ENCODE measurements at places on chromosomes 12 and 14.

DNA sequence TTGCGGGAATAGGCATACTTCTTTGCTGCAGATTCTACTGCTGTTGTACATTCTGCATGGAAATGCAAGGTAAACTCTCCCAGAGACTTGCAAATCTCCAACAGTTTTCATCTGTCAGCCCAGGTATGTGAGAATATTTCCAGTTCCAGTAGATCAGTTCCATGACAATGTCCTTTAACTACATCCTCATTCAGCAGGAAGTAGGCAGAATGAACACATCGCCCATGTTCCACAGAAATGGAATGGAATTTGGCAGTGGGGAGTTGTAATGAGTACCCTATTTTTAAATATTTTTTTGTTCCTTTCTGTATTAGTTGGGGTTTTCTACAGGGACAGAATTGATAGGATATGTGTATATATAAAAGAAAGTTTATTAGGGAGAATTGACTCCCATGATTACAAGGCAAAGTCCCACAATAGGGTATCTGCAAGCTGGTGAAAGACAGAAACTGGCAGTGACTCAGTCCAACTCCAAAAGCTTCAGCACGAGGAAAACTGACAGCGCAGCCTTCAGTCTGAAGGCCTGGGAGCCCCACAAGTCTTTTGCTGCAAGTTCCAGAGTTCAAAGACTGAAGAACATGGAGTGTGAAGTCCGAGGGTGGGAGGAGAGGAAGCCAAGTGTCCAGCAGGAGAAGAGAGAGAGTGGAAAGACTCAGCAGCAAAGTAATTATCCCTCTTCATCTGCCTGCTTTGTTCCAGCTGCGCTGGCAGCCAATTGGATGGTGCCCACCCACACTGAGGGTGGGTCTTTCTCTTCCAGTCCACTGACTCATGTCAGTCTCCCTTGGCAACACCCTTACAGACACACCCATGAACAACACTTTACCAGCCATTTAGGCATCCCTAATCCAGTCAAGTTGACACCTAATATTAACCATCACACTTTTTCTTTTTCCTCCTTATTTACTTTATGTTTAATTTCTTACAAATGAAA lies 110.4 kb upstream of the SCAF11 start:
- no peak for DNase-seq

DNA sequence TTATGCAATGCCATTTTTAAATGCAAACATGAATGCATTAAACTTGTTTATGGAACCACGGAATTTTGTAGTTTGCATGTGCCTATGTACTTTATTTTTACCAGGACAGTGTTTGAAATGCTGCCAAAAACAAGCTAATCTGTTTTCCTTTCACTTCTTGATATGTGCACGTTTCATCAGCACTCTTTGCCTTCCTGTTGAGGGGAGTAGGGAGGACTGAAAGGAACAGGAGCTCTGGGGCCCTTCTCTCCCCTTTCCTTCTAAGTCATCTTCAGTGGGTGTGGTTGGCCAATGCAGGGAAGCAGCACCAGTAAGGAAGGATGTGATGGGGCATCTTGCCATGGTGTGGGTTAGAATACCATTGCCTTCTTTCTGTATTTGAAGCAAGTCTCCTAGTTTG lies 12.1 kb upstream of the PPP4R4 start:
- no peak for DNase-seq

GRCh38 chr14:47269756-47270492 lies 405.5 kb downstream of the MDGA2 start:
- peak; percentile 88 for DNase-seq

- DNase-seq: peak; percentile 70
Observed at GRCh38 chr12:43407816-43408645, 144.0 kb downstream of the ADAMTS20 start.

DNA sequence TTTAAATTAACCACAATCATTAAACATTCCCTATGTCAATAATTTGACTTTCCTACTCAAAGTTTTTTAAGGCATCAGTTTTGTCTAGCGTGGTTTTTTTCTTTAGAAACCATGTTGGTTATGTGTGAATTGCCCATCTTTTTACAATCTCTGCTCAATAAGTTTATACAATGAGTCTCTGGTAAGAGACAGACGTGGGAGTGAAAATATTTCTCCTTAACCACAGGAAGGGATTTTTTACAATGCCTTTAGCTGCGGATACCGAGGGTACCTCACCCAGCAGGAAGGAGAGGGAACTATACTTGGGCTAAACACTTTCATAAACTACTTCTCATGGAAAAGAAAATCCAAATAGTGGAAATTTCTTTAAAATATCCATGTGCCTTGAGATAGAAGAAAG lies 191.4 kb upstream of the BCL2L14 start:
- DNase-seq: peak; percentile 66

- DNase-seq: no peak
Observed at GRCh38 chr14:97395068-97395467, 597.9 kb downstream of the VRK1 start.

DNA sequence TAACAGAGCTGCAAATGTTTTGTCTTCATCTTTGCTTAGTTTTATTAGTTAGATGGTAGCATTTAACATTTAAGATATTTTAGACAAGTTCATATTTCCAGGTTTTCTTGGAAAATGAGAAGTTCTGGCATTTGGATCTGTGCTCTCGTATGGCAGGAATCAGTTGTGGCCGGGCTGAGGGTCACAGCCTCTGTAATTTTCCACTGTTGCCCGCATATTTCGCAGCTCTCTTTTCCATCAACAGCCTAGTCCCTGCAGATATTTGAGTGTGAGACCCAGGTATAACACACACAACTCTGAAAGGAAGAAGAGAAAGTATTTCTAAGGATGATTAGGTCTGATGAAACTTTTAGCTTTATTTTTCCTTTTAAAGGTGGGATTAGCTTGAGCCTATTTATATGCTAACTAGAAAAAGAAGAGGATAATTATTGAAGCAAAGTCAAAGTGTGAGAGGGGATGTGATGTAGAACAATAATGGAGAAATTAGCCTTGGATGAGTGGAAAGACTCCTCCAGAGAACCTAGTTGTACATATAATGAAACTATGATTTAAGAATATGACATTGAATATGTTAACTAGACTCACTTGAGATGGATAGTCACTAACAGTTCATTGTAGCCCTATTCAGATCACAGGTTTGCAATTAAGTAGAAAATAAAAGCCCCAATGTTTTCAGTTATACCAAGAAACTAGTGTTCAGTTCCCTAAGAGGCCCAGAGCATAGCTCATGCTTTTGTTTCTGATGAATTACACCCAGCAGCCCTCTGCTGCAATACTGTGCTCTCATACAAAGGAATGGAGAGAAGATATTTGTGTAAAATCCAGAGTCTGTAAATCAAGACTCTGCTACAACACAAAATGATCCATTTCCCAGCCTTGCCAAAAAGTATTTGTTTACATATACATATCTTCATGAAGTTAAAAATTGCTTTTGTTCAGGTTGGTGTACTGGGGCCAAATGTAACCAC lies 158.4 kb downstream of the C12orf50 start:
- DNase-seq: peak; percentile 6

- DNase-seq: no peak
Observed at GRCh38 chr14:52463375-52463774, 88.9 kb downstream of the TXNDC16 start.

GRCh38 chr12:120497524-120498150 lies 1.7 kb downstream of the DYNLL1 start:
- no peak for DNase-seq

- no peak for DNase-seq
Observed at GRCh38 chr12:41479426-41479825, 291.3 kb downstream of the PDZRN4 start.

- DNase-seq: no peak
Observed at GRCh38 chr14:79658221-79658620, 553.1 kb downstream of the DIO2 start.

GRCh38 chr14:52048641-52049204 lies 20.1 kb downstream of the NID2 start:
- DNase-seq: peak; percentile 80

DNA sequence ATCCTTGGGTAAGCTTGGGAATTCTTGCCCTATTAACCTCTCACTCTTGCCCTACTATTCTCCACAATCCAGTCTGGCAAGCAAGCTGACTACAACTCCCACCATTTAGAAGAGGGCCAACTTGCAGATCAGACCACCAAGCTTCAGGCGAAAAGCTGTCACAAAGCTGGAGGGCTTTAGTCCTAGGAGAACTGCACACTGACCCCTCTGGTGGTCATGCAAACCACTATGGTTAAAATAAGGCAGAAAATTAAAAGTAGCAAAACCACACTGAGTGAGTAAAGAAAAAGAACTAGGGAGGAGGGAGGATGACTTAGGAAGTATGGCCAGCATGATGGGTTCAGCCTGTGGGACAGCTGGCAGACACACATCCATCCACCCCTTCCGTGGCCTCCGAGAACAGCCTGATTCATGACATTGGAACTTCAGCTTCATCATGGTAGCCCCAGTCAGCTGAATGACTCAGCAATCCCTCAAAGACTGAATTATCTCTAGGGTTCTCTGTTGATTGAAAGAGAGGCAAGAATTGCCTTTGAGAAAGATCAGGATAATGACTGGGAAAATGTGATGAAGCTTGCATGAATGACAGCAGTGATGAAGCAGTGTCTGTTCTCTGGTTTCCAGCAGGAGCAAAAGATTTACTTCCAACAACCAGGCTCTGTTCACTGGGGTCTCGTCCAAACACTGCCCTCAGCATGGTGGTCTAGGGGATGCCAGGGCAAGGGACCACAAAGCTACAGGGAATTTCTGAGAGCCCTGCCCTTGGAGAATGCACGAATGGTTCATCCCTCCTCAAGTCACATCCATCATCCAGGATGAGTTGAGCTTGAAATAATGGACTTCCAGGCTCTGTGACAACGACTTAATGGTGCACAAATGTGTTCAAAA lies 24.4 kb downstream of the PITPNM2 start:
- DNase-seq: peak; percentile 100

DNA sequence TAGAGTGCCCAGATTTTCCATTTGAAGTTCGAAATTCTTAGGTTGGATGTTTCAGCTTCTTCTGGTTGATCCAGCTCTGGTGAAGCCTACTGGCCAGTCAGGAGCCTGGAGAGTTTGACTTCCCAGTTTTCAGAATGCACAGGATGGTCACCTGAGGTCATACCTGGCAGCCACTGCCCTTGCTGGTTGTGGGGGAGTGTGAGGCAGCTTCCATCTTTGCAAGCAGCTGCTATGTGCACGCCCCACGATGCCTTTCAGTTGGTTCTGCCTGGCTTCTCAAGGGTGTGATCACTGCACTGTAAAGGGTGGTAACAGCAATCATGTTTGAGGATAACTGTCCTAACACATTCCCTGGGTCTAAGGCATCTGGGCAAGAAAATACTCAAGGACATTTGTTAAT lies 15.4 kb downstream of the CCDC92 start:
- DNase-seq: no peak

DNA sequence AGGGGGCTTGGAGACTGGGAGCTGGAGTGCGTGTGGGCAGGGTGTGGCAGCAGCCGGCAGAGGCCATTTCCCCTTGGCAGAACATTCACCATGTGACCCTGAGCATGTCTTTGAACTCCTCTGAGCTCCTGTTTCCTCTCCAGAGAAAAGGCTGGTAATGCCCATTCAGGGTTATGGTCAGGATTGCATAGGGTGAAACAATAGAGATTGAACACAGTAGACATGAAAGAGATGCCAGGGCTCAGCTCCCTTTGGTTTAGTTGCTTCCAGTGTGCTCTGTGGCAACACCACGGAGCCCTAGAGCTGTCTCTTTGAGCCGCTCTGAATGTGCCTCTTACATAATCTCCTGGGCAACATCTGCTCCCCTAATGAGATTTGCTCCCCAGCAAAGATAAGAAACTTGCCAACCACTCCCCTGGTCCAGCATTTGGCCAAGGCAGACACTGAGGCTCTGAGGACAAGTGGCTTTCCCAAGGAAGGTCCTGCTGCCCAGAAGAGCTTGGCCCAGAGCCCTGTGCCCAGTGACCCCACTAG lies 4.6 kb downstream of the IFI27 start:
- no peak for DNase-seq

DNA sequence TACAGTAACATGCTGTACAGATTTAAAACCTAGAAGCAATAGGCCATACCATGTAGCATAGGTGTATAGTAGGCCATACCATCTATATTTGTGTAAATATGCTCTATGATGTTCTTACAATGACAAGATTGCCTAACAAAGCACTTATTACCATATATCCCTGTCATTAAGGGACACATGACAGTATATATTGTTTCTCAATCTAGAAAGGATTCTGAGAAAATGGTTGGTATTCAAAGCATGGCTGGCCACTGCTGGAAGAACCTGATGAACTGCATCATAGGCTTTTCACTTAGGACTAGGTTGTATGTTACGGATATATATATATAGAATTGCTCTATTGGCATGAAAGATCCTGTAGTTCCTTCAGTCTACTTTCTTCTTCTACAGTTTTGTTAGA lies 125.2 kb upstream of the SLC38A2 start:
- DNase-seq: no peak

- no peak for DNase-seq
Observed at GRCh38 chr14:69528930-69529329, 44.4 kb downstream of the PLEKHD1 start.

- no peak for DNase-seq
Observed at GRCh38 chr12:106645074-106645421, 62.2 kb downstream of the RFX4 start.

GRCh38 chr12:41108032-41108431 lies 80.1 kb upstream of the PDZRN4 start:
- peak; percentile 17 for DNase-seq

DNA sequence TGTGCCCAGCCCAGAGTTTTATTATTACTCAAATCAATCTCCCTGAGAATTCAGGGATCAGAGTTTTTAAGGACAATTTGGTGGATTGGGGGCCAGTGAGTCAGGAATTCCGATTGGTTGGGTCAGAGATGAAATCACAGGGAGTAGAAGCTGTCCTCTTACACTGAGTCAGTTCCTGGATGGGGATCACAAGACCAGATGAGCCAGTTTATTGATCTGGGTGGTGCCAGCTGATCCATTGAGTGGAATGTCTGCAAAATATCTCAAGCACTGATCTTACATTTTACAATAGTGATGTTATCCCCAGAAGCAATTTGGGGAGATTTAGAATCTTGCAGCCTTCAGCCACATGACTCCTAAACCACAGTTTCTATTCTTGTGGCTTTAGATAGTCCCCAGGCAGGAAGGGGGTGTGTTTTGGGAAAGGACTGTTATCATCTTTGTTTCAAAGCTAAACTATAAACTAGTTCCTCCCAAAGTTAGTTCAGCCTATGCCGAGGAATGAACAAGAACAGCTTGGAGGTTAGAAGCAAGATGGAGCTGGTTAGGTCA lies 89.1 kb upstream of the CNOT2 start:
- no peak for DNase-seq

DNA sequence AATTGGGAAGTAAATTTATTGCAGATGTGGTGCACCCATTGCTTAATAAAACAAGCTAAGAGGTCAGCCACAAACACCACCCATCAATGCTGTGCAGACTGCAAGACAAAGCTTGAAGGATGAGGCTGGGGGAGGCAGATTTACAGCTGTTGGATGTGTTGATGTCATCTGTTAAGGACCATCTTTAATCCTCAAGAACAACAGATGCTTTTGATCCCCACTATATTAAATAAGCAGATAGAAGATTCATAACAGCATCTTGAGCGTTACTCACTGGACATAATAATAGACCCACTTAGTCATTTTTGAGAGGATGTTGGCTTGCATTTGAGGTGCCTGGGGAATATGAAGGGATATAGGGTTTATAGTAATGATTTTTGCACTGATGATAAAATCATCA lies 58.8 kb downstream of the GPR68 start:
- peak; percentile 55 for DNase-seq

GRCh38 chr12:105485921-105486320 lies 155.4 kb downstream of the C12orf75 start:
- DNase-seq: no peak

- peak; percentile 63 for DNase-seq
Observed at GRCh38 chr12:69553628-69554248, 31.5 kb upstream of the CCT2 start.
